ENCODE measurements at places on chromosomes 7 and 10.

DNA sequence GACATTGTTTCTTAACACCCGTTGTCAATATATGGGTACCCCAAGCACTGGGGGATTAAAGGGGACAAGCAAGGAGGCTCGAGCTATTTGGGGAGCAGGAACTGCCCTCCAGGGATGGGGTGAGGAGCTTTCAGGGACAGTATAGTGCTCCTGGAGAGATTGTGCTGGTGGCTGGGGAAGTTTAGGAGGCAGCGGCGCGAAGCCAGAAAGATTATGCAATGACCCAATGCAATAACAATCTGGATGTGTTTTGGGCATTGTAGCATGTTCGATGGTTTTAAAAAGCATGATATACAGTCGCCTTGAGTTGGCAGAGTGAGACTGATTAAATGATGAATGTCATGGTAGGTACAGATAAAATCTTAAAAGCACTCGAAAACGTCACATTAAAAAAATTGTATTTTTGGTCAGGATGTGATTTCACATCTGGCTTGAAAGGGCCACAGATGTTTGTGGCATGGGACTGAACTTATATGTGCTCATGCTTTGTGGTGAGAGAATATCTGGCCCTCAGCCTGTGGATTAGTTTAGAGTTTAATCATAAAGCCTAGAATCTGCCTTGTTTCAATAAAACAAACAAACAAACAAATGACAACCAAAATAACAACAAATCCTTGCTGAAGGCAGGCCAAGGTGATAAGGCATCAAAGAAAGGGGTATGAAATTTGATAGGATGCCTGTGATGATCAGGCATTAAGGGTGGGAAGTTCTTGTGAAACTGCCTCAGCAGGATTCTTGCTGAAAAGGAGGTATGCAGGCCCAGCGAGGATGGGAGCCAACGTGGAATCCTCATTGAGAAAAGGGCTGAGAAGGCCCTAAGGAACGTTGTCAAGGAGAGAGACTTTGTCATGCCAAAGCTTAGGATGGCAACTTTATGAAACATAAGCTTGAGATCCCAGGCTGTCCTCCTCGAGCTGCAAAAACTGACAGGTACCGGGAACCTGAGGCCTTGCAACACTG, 417.1 kb upstream of the KLF6 start:
- no peak for DNase-seq

DNA sequence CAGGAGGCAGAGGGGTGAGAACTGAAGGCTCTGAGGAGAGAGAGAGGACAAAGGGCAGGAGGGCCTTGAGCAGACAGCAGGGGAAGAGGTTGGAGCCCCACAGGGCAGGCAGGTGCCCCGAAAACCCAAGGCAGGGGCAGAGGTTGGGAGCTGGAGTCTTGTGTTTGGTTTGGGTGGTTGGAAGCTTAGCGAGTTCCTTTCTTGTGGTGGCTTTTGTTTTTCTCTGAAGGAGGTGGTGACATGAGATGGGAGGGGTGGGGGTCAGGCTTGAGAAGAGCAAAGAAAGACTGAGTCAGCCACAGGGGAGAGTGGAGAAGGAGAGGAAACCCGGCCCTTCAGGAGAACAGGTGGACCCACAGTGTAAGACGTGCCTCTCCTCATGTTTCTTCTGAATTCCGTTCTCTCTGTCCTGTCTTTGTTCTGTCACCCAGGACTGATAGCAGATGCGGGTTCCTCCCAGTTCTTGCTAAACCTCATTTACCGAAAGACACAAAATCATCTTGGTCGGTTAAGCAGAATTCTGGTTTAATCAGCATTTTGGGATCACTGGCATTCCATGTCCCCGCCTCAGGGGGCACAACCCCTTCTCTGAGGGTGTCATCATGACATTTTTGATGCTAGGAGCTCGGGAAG, 95.3 kb downstream of the INSYN2A start:
- DNase-seq, result no peak

GRCh38 chr7:93374345-93374940, 142.3 kb downstream of the VPS50 start:
- DNase-seq, result peak; percentile 2

GRCh38 chr10:33215635-33216034, 118.8 kb downstream of the NRP1 start:
- no peak for DNase-seq

GRCh38 chr7:155795951-155796350, 16.3 kb downstream of the SHH start:
- no peak for DNase-seq

Data from SHP77 treated with DMSO at 0.1 percent for 48 hours (cell line).